ENCODE measurements at places on chromosomes 4 and X.

DNA sequence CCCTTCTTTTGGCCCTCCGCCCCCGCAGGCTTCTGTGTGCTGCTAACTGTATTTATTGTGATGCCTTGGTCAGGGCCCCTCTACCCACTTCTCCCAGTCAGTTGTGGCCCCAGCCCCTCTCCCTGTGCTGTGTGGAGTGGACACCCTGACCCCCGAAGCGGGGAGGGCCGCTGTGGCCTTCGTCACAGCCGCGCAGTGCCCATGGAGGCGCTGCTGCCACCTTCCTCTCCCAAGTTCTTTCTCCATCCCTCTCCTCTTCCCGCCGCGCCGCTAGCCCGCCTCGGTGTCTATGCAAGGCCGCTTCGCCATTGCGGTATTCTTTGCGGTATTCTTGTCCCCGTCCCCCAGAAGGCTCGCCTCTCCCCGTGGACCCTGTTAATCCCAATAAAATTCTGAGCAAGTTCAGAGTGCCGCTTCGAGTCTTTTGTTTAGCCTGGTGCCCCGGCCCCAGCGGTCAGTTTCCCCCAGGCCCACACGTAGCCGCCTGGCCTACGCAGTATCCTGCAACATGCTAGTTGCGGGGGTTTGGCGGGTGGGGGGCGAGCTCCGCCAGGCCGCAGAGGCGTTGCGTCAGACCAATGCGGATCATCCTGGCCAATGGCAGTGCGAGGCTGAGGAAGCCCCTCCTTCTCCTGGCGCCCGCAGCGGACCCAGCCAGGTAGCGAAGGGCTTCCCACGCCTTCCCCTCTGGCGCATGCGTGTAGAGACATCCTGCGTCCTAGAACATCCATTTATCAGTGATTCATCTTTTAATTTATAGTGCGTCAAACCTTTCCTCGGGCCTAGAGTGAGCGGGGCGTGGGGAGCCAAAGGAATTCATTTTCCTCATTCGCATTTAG is 5.6 kb upstream of the KANTR start:
- no peak for DNase-seq

DNA sequence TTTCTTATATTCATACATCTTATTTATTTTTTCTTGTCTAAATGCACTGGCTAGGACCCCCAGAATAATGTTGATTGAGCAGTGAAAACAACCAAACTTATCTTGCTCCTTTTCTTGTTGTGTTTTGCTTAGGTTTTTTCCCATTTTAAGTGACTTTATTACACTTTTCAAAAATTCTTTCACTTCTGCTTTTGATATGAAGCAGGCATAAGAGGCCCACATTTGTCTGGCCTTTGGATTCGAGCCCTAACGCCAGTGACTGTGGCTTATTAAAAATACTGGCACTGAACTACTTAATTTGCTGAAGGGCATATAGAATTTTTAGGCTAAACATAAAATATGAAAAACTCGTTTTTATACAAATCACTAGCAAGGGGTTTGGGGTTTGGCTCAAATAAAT is 197.0 kb downstream of the ASB9 start:
- no peak for DNase-seq

GRCh38 chr4:4502694-4503311 is 39.0 kb downstream of the STX18 start:
- DNase-seq = no peak

DNA sequence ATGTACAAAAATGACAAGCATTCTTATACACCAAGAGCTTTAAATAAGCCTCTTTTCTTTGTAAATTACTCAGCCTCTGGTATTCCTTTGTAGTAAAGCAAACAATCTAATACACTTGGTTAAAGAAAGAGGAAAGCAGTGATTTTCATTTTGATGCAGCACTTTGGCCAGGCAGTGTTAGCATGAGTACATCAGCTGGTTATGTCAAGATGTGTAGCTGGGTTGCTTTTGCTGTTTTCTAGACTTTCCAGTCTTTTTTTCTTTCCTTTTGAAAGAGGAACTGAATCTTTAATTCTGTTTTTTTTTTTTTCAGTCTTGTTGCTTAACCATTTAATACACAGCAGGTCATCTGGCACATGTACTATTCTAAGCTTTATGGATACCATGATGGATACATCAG is 167.1 kb upstream of the AADAT start:
- no peak for DNase-seq

GRCh38 chrX:7264399-7264798 is 116.4 kb upstream of the PUDP start:
- no peak for DNase-seq
